Activated CD4-positive, alpha-beta memory T cell treated with anti-CD3 and anti-CD28 coated beads, Interleukin-2, amount 10 ng/mL, durations not matched to agents 7 days and 5 days (primary cell): ENCODE measurements at places on chromosomes 13 and 19. TPM values are rescaled to one million over a fixed set of nuclear protein-coding genes. Genes with fewer than 3 reads are reported as not detected.

GRCh38 chr13:89577301-89577700, 1770.2 kb upstream of the MIR17HG start:
- DNase-seq, result no peak
- H3K36me3 ChIP-seq, result no peaks in the 10 kb centered on the region

- H3K4me3 ChIP-seq, result no peak overlapping the region
- H3K27ac ChIP-seq, result no peak overlapping the region
- H3K36me3 ChIP-seq, result no peaks in the 10 kb centered on the region
Measured at GRCh38 chr19:32196690-32197420, 148.6 kb upstream of the ZNF507 start.

- no peaks in the 10 kb centered on the region for H3K27me3 ChIP-seq
- no peak overlapping the region for H3K4me3 ChIP-seq
- H3K27ac ChIP-seq, result no peak overlapping the region
Measured at GRCh38 chr13:71240911-71241310, 626.1 kb downstream of the DACH1 start.

DNA sequence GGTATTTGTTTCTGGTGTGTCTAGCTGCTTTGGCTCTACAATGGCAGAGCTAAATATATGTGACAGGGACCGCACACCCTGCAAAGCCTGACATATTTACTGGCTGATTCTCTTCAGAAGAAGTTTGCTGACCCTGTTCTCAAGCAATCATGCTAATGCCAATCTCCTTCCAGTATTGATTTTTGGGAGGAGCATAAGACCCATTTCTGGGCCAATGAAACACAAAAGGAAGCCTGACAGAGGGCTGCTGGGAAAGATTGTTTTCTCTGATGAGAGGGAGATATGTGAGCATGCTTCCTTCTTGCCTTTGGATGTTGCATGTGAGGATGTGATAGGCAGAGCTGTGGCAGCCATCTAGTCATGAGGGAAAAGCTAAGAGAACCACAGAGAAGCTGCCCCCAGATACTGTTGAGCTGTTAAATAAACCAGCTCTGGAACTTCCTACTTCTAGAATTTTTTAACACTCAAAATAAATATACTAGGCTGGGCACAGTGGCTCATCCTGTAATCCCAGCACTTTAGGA, 31.4 kb upstream of the TPTE2 start:
- H3K27me3 ChIP-seq, result peaks cover 6% of the 10 kb centered on the region
- peaks cover 6% of the 10 kb centered on the region for H3K4me1 ChIP-seq
- H3K27ac ChIP-seq, result no peak overlapping the region
- H3K4me3 ChIP-seq, result no peak overlapping the region
- DNase-seq, result no peak
- H3K36me3 ChIP-seq, result no peaks in the 10 kb centered on the region

- H3K36me3 ChIP-seq, result no peaks in the 10 kb centered on the region
- no peak overlapping the region for H3K4me3 ChIP-seq
- no peaks in the 10 kb centered on the region for H3K4me1 ChIP-seq
- H3K27ac ChIP-seq, result no peak overlapping the region
- no peaks in the 10 kb centered on the region for H3K27me3 ChIP-seq
- no peak for DNase-seq
Measured at GRCh38 chr13:29193083-29193482, 372.9 kb downstream of the MTUS2 start.

GRCh38 chr19:4379383-4380253, 20.7 kb downstream of the SH3GL1 start:
- peak overlapping the region; percentile 95 for H3K27ac ChIP-seq
- H3K4me3 ChIP-seq, result peak overlapping the region; percentile 77
- DNase-seq, result peak; percentile 39
- peaks cover 73% of the 10 kb centered on the region for H3K4me1 ChIP-seq
- no peaks in the 10 kb centered on the region for H3K27me3 ChIP-seq

DNA sequence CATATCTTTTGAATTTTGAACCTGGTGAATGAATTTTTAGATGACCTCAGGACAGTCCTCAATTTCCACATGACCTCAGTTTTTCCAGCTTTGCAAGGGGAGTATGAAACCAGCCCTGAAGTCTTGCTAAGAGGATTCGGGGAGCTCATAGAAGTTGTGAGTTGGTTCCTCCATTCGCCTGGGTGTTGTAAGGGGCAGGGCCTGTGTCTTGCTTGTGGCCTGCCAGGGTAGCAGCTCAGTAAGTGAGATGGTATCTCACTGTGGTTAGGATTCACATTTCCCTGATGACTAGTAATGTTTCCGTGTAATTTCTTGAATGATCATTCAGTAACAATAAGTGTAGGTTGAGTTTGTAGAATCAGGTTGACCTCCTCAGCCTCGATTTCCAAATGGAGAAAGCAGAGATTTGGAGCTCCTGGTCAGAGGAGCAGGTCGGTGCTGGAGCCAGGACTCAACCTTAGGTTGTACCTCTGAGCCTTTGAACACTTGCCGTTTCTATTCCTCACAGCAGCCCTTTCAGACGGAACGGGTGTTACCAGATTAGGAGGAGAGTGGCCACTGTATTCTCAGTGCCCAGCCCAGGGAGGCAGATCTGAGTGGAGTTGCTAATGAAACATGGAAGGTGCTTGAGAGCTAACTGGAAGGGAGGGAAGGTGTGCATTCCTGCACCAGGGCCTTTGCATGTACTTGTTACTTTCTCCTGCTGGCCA, 14.6 kb downstream of the NACC1 start:
- H3K4me3 ChIP-seq, result peak overlapping the region; percentile 61
- DNase-seq, result peak; percentile 78
- H3K27ac ChIP-seq, result peak overlapping the region; percentile 91

DNA sequence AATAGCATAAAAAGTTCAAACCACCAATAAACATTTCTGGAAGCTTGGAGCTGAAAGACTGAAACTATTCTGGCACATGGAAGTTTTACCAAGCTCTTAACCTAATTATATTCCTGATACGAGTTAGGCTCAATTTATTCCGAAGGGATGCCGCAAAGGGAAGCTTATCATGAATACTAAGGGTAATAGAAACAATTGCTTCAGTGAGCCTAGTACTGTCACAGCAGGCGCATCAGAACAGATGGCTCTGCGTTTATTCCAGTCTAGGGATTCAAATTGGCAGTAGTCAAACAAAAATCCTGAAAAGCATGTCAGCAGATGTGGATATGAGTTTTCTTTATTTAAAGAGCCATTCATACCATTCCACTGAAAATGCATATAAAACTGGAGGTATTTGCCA, 779.5 kb downstream of the GPC5 start:
- no peak overlapping the region for H3K27ac ChIP-seq
- H3K27me3 ChIP-seq, result no peaks in the 10 kb centered on the region
- no peaks in the 10 kb centered on the region for H3K36me3 ChIP-seq
- H3K4me1 ChIP-seq, result no peaks in the 10 kb centered on the region
- H3K4me3 ChIP-seq, result no peak overlapping the region

DNA sequence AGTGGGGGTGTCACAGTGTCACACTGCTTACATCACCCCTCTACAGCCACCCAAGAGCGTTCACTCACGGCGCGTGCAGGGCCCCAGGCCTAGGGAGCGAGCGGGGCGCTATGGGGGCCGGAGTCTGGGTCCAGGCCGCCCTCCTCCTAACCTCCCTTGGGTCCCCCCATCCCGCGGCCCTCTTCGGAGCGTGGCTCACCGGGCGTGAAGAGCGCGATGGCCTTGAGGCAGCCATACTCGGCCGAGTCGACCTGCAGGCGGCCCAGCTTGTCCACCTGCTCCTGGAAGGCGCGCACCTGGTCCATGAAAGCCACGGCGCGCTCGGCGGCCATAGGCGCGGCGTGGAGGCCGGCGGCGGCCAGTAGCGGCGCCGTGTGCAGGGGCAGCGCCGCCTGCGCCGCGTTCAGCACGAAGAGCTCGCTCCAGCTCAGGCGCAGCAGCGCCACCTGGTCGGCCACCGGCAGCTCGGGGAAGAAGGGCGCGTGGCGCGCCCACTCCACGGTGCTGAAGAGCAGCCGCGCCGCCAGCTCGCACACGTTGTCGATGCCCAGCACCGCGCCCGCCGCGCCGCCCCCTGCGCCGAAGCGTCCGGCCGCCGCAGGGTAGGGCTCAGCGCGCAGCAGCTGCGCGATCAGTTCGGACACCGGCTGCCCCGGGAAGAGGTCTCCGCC, 9.4 kb downstream of the OCEL1 start:
- H3K27me3 ChIP-seq, result no peaks in the 10 kb centered on the region
- DNase-seq, result peak; percentile 79
- peak overlapping the region; percentile 76 for H3K4me3 ChIP-seq
- peaks cover 17% of the 10 kb centered on the region for H3K4me1 ChIP-seq
- H3K36me3 ChIP-seq, result peaks cover 9% of the 10 kb centered on the region

DNA sequence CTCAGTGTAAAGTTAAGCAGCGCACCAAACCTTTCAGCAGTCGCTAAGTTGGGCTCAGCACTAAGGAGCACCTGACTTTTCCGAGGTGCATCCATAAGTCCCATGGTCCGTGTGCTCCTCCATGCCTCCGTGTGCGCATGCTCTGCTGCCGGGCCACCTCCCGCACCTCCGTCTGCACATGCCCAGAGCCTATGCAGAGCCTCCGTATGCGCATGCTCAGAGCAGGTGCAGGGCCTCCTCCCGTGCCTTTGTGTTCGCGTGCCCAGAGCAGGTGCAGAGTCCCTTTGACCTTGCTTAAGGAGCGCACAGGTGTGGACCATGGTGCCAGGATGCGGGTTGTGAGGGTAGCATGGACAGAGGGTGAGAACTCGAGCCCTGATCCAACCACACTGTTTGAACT, 46.0 kb downstream of the ATP11A start:
- no peak overlapping the region for H3K4me3 ChIP-seq
- H3K27me3 ChIP-seq, result no peaks in the 10 kb centered on the region
- no peak for DNase-seq
- no peak overlapping the region for H3K27ac ChIP-seq

DNA sequence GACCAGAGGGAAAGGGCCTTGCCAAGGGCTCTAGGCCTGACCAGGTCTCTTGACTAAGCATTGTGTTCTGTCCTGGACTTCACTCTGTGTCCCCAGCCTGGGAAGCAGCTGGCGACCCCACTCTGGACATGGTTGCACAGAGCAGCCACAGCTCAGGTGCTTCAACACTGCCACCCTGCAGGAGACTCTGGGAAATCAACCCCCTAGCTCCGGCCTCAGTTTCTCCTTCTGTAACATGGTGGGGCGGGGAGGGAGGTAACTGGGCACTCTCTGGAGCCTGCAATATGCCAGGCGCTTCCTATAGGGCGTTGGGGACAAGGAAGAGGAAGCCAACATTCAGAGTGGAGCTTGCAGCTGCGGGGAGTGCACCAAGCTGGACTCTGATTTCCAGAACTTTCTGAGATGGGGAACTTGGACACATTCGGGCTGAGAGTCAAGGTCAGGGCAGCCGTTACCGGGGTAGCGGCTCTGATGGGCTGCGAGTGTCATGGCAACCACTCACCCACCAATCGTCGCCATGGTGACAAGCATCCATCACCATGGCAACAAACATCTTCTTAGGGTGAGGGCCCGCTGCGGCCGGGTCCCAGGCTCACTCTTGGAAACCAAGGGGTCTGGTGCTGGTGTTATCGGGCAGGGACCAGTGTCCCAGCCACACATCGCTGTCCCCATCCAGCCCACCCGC, 12.8 kb downstream of the F2RL3 start:
- no peak for DNase-seq
- peaks cover 21% of the 10 kb centered on the region for H3K4me1 ChIP-seq
- H3K27me3 ChIP-seq, result peaks cover 9% of the 10 kb centered on the region
- H3K4me3 ChIP-seq, result no peak overlapping the region
- no peak overlapping the region for H3K27ac ChIP-seq

DNA sequence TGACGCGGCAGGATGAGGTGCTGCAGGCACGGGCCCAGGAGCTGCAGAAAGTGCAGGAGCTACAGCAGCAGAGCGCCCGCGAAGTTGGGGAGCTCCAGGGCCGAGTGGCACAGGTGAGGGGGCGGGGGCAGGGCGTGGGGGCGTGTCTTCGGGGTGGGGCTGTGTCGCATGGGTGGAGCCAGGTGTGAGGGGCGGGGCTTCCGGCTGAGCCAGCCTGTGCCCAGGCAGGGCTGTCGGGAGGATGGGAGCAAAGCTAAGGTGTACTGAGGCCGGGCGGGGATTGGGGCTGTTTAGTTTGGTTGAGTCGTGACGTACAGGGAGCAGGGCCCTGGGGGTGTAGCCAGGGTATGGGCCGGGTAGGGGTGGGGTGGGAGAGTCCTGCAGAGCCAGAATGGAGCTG, 62.3 kb downstream of the KCNC3 start:
- H3K4me3 ChIP-seq, result no peak overlapping the region
- DNase-seq, result peak; percentile 18
- H3K27ac ChIP-seq, result no peak overlapping the region

- no peaks in the 10 kb centered on the region for H3K36me3 ChIP-seq
- DNase-seq, result no peak
- no peak overlapping the region for H3K27ac ChIP-seq
- H3K27me3 ChIP-seq, result no peaks in the 10 kb centered on the region
- no peak overlapping the region for H3K4me3 ChIP-seq
Measured at GRCh38 chr19:33470686-33471085, 50.9 kb downstream of the PEPD start.

GRCh38 chr19:4198467-4199126, 16.1 kb downstream of the ANKRD24 start:
- H3K27me3 ChIP-seq, result peaks cover 29% of the 10 kb centered on the region
- H3K4me1 ChIP-seq, result peaks cover 8% of the 10 kb centered on the region
- H3K4me3 ChIP-seq, result no peak overlapping the region
- DNase-seq, result no peak
- H3K36me3 ChIP-seq, result peaks cover 10% of the 10 kb centered on the region

Gene FXYD3
- not detected for total RNA-seq

Gene TNFSF9
- 5.7 TPM for total RNA-seq

Gene DUS3L
- 42.1 TPM for total RNA-seq

Gene FGF22
- not detected for total RNA-seq

Gene HIF3A
- not detected for total RNA-seq

Gene ZSCAN4
- total RNA-seq, result not detected

Gene SYNE4
- total RNA-seq, result 1.6 TPM

Gene KIR2DL4
- not detected for total RNA-seq

Gene REX1BD
- 81.2 TPM for total RNA-seq

Gene RAB20
- total RNA-seq, result 7.2 TPM

Gene ZNF541
- total RNA-seq, result 0.15 TPM
